NCI-H1417 (cell line): ENCODE measurements at places on chromosomes 12 and 14.

GRCh38 chr14:22837114-22837749 is 847 bp downstream of the MMP14 start:
- no peak for DNase-seq

GRCh38 chr12:132729541-132730320 is 19.1 kb downstream of the PGAM5 start:
- no peak for DNase-seq

- no peak for DNase-seq
Observed at GRCh38 chr14:104228716-104229533, 90.5 kb downstream of the KIF26A start.

DNA sequence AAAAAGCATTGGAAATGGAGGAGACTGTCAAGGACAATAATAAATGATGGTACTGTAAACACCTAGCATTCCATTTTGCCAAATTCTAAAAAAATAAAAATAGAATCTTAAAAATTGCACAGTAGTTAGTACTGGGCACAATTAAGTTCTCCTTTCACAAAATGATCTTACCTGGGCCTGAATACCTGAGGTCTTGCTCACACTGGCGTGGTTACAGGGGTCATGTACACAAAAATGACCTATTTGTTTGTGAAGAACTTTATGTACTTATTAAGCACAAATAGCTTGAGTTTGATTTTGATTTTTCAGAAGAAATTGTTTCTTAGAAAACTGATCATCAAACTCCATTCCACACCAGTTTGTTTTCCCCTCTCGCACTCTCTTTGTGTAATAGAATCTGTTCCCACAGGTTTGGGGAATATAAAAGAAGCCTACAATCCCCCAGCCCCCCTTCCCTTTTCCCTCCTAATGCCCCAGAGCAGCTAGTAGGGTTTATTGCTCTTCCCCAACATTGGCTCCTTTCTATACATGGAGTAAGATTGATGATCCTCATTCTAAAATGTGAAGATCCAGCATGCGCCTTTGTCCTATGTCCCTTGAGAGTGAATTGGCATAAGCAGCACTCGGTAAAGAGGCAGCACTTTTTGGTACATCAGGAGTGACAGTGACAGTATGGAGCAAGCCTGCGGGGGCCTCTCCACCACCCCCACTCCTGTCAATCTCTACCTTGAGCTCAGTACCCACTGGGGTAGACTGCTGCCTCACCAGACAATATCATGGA is 204.3 kb downstream of the ASCL1 start:
- no peak for DNase-seq

GRCh38 chr12:131430158-131430742 is 280.6 kb upstream of the SFSWAP start:
- no peak for DNase-seq

- no peak for DNase-seq
Observed at GRCh38 chr12:704516-705242, 41.4 kb upstream of the NINJ2 start.

DNA sequence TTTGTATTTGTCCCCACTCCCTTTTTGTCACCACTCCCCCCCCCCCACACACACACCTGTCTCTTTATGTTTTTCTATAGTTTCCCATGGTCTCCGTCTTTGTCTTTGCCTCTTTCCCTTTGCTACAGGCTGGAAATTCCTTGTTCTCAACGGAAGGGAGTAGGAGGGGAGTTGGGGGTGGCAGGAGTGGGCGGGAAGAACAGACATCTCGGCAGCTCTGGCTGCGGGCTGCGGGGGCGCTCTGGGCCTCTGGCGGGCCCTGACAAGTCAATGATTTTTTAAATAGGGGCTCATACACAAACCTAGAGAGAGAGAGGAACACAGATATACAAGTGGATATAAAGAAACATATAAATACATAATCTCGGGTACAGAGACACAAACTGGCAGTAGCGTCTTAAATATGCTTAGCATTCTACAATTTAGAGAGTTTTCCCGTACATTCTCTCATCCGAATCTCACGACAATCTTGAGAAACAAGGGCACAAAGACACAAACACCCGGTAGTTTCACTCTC is 2.4 kb upstream of the NAB2 start:
- DNase-seq, result peak; percentile 67

GRCh38 chr12:80602455-80602854 is 105.0 kb upstream of the MYF6 start:
- DNase-seq, result no peak

DNA sequence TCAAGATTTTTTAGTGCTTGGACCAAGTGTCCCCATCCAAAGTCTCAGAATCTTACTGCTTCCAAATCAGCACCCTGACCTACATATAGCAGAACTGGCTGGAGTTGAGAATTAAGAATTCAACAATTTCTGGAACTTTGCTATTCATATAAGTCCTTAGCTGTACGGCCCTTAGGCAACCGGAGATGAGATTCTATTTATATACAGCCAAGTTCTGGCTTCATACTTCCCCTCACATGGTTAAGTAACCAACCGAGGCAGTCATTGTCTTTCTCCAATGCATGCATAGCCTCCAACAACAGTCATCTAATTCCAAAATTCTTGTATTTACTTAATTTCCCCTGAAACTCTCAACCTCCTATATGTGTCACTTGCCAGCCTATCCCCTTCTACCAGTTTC is 76.6 kb downstream of the SINHCAF start:
- DNase-seq, result no peak

- DNase-seq, result peak; percentile 4
Observed at GRCh38 chr14:33376510-33376909, 437.8 kb downstream of the NPAS3 start.

- peak; percentile 68 for DNase-seq
Observed at GRCh38 chr12:80269803-80270552, 170.6 kb downstream of the OTOGL start.

GRCh38 chr14:61177279-61178225 is 103.6 kb downstream of the TMEM30B start:
- DNase-seq, result no peak

DNA sequence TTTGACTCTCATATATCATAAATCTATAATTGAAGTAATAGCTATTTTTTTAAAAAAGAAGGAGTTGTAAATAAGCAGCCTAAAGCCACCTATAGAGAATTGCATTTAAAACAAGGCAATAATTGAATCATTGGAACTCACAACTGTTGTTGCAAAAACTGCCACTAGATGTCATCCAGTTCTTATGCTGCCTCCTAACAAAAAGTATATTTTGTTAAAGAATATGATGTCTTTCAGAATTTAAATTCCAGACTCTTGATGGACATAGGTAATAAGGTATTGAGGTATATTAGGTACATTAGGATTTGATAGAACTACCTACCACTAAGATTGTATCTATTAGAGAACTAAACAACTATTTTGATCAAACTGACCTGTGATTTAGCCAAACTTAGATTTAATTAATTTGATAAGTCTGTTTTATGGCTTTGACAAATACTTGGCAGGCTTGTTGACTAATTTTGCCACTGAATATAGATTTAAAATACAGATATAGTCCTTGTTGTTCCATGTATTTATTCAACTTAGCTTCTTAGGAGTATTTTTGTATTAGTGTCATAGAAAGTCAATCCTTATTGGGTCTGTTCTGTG is 401.4 kb downstream of the RPL10L start:
- DNase-seq, result peak; percentile 53

- no peak for DNase-seq
Observed at GRCh38 chr14:96058576-96059200, 19.5 kb downstream of the C14orf132 start.

GRCh38 chr12:5736527-5736926 is 208.5 kb downstream of the ANO2 start:
- no peak for DNase-seq

DNA sequence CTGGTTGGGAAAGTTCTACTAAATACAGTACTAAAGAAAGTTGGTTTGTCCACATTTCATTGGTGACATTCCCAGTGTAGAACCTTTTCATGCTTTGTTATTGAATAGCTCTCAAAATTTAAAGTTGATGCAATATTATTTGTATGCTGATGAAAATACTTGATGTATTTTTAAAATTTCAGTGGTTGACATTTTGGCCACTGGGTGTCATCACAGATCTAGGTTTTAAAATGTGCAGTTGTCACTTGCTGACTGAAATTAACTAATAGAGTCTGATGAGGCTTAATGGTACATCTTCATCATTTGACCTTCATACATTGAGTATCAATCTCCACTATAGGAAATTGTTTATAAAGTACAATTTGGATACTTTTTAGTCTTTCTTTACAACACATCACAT is 37.1 kb downstream of the CMAS start:
- peak; percentile 68 for DNase-seq

DNA sequence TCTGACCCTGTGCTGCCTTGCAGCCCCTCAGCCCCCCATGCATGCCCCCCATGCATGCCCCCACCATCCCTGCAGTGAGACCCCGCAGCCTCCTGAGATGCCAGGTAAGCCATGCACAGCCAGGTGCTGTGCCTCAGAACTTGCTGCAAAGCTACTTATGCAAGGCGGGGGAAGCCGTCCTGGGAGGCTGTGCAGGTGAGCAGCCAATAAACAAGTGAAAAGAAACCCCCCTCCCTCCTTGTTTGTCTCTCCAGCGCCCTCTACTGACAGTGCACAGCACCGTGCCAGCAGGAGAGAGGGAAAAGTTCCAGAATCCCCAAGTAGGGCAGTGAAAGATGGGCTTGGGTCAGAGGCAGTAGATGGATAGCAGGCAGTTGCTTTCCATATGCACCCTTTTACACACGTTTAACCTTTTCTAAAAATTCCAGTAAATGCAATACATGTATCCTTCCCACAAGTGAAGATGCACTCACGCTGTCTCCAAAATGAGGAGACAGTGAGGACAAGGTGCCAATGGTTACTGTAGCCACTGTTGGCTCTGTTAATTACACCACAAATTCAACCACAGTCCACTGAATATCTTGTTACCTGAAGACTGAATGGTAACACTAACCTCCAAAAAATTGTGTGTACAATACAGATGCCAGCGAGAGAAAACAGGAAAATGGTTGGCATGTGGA is 18.0 kb downstream of the TNFAIP2 start:
- DNase-seq, result peak; percentile 84

GRCh38 chr14:98901511-98902205 is 370.3 kb downstream of the BCL11B start:
- DNase-seq, result no peak

GRCh38 chr12:117599849-117600248 is 238.4 kb upstream of the NOS1 start:
- DNase-seq, result no peak

DNA sequence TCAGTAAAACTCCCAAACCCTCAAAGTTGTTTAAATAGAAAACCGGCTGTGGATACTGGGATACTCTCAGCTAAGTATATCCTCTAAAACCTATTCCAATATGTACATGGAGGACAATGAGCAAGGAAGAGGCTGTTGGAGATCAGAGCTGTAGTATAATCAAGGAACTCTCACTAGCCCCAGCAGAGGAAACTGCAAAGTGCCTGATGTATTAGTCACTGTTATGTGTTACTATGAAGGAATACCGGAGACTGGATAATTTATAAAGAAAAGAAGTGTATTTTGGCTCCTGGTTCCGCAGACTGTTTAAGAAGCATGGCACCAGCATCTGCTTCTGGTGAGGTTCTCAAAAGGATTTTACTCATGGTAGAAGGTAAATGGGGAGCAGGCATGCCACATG is 65.6 kb upstream of the RPL10L start:
- no peak for DNase-seq

- DNase-seq, result no peak
Observed at GRCh38 chr12:4621511-4621910, 27.3 kb downstream of the AKAP3 start.

GRCh38 chr12:104643819-104644669 is 187.3 kb downstream of the CHST11 start:
- DNase-seq, result peak; percentile 82
